ENCODE measurements at places on chromosomes 16 and 17. TPM values are rescaled to one million over a fixed set of nuclear protein-coding genes. Genes with fewer than 3 reads are reported as not detected.
A peak's percentile ranks its signal among the peaks of the same experiment; 100 is the strongest.

The CNGB1 gene
- 0.34 TPM for total RNA-seq

The KCNH4 gene
- total RNA-seq = 0.51 TPM

DNA sequence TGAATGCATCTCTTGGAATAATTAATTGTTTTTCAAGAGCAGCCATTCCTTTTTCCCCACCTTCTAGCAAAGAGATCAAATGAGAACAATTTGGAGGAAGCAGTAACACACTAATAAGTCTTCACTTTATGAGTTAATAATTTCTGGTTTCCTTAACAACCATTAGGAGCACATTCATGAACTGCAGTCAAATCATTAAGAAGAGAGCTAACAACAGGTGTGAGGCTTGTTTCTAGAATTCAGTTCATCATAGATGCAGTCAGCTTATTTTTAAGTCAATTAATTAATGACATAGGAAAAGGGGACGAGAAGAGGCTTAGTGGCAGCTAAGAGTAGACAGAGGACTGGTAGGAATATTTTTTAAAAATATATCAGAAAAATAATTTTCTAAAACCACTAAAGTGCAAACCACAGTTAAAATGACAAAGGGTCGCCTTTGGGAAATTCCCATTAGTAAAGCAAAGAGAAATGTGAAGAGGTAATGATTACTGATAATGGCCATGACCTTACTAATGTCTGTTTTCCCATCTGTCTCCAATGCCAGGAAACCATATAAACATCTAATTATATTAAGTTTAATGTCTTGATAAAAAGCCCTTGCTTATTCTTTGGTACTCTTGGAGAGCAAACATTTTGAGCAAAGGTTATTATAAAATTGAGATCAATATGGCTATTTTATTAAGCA, 184.2 kb downstream of the KCNJ2 start:
- no peaks in the 10 kb centered on the region for H3K27me3 ChIP-seq
- H3K27ac ChIP-seq = no peak overlapping the region
- DNase-seq = no peak
- H3K4me1 ChIP-seq = no peaks in the 10 kb centered on the region

The CDRT15L2 gene
- total RNA-seq = not detected

DNA sequence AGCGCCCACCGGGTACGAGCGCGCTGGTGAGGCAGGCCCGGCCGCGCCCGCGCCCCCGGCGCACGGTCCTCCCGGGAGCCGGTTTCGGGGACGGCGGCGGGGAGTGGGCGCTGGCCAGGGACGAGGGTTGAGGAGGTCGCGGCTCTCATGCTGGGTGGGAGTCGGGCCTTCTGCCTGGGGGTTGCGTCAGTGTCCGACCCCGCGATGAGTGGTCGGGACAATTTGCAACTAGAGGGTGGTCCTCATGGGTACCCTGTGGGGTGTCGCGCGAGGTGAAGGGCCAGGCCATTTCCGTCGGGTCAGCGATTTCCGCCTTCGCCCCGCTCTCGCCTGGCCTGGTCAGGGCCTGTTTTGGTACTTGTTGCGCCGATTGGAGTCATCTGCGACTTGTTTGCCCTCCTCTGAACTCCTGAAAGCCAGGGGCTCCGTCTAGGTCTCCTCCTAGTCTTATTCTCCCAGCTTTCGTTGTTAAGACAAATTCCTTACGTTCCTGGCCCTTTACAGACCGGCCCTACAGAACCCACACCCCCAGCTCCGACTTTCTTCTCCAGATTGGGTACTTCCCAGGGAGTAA, 14.9 kb downstream of the NAA60 start:
- no peaks in the 10 kb centered on the region for H3K36me3 ChIP-seq
- peak overlapping the region; percentile 81 for H3K4me3 ChIP-seq
- peaks cover 21% of the 10 kb centered on the region for H3K4me1 ChIP-seq
- H3K27ac ChIP-seq = peak overlapping the region; percentile 97
- DNase-seq = no peak
- H3K27me3 ChIP-seq = no peaks in the 10 kb centered on the region

DNA sequence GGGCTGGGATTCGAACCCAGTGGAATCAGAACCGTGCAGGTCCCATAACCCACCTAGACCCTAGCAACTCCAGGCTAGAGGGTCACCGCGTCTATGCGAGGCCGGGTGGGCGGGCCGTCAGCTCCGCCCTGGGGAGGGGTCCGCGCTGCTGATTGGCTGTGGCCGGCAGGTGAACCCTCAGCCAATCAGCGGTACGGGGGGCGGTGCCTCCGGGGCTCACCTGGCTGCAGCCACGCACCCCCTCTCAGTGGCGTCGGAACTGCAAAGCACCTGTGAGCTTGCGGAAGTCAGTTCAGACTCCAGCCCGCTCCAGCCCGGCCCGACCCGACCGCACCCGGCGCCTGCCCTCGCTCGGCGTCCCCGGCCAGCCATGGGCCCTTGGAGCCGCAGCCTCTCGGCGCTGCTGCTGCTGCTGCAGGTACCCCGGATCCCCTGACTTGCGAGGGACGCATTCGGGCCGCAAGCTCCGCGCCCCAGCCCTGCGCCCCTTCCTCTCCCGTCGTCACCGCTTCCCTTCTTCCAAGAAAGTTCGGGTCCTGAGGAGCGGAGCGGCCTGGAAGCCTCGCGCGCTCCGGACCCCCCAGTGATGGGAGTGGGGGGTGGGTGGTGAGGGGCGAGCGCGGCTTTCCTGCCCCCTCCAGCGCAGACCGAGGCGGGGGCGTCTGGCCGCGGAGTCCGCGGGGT, at the start of gene CDH1:
TSS of gene CDH1 (plus strand) at position 247 of the 684 bp plus-strand sequence. CDS start at position 371, 124 bp downstream.
- no peaks in the 10 kb centered on the region for H3K27me3 ChIP-seq
- H3K36me3 ChIP-seq = no peaks in the 10 kb centered on the region
- H3K4me3 ChIP-seq = peak within 1 kb of the TSS; percentile 65
- H3K4me1 ChIP-seq = peaks cover 10% of the 10 kb centered on the region
- DNase-seq = peak; percentile 97
- peak within 1 kb of the TSS; percentile 91 for H3K27ac ChIP-seq

DNA sequence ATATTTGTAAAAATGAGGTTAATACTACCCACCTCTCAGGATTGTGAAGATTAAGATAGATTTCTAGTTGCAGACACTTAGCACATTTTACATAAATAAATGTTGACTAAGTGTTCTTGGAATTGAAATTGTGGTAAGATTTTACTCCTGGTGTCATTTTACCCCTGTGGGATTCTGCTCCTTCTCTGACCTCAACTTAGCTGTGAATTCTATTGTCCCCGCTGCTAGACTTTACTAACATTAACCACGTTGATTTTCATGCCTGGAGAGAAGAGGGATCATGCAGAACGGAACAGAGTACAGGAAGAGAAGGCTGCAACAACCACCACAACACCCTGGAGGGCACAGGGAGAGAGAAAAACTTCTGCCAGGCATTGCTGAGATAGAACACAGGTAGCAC, 2.1 kb upstream of the TOM1L1 start:
- H3K4me3 ChIP-seq = no peak overlapping the region
- H3K27me3 ChIP-seq = no peaks in the 10 kb centered on the region
- peaks cover 12% of the 10 kb centered on the region for H3K4me1 ChIP-seq

The FBXW10 gene
- 1.8 TPM for total RNA-seq

DNA sequence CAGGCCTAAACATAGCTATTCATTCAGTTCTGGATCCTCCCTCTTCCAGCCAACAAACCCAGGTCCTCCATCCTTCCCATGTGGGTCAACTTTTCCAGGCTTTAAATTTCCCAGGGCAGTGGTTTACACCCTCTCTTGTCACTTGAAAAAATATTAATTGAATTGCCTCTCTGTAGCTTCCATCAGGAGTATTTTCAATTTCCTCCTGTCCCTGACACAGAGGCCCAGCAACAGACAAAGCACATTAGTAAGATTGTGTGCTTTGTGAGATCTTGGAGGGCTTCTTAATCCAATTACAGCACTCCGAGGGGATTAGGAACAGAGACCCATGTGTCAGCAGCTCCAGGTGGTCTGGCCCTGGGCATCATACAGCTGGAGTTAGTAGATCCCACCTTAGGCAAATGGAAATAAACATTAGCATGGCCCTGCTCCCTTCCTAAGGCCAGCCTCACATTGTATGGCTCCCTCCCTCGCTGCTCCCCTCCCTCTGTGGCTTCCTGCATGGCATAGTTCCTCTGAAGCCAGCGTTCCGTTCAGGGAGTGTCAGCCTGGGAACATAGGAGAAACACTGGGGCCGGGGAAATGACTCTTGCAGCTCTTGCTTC, 132.7 kb upstream of the HSBP1 start:
- no peak overlapping the region for H3K27ac ChIP-seq
- H3K4me3 ChIP-seq = no peak overlapping the region
- no peak for DNase-seq
- H3K27me3 ChIP-seq = no peaks in the 10 kb centered on the region
- H3K4me1 ChIP-seq = no peaks in the 10 kb centered on the region

Measured in prostate gland (tissue), 2 donors.